Common myeloid progenitor, CD34-positive (primary cell): ENCODE measurements at places on chromosomes 1 and 21.
A peak's percentile ranks its signal among the peaks of the same experiment; 100 is the strongest.

GRCh38 chr21:43361493-43362296, 65.2 kb downstream of the SIK1 start:
- DNase-seq = peak; percentile 69

- DNase-seq = no peak
Measured at GRCh38 chr1:209427811-209428210, 155.7 kb upstream of the CAMK1G start.

DNA sequence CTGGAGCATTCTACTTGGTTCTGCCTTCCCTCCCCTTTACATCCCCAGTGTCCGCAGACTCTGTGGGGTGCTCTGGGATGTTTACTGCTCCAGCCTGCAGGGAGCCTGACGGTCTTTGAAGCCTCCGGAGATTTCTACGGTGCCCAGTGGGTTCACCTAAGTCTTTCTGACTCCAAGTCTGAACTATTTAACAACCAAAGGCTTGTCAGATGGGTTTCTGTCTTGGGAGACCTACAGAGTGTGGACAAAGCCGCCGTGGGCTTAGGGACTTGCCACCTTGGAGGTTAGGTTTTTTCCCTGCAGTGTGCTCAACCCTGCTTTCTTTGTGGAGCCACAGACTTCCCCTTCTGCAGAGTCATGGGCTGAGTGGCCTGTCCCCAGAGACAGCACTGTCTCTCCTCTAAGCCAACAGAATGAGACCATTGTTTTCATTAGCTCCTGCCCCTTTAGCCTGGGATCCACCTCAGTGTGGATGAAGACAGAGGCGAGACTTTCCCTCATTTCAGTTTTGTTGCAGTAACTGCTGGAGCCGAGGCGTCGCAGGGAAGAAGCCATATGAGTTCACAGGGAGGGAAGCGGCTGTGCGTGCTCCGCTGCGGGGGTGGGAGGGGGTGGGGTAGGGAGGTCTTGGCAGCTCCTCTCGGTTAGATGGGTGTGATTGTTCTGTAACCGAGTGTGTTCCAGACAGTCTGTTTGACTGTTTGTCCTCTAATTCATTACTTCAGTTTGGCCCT, 120.7 kb downstream of the CNIH3 start:
- no peak for DNase-seq

- DNase-seq = no peak
Measured at GRCh38 chr1:198519639-198520501, 20.6 kb downstream of the ATP6V1G3 start.

GRCh38 chr1:117173006-117173405, 37.7 kb downstream of the VTCN1 start:
- no peak for DNase-seq

DNA sequence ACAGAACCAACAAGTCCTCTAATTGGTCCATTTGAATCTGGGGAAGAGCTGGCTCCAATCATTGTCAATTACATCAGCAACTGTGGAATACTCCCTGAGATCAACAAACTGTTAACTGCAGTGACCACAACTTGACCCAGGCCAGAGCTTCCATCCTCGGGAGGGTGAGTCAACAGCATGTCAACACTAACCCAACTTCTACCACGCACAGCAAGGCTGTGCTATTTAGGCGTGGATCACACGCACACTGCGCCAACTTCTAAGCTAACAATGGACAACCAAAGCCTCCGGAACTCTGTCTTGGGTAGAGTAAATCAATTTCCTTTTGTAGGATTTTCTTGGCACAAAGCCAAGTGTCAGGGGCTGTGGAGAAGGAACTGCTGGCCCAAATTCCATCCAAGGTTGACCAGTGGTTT, 30.4 kb downstream of the APP start:
- DNase-seq = no peak

GRCh38 chr1:147046189-147046862, 108.2 kb downstream of the NBPF12 start:
- DNase-seq = peak; percentile 52

DNA sequence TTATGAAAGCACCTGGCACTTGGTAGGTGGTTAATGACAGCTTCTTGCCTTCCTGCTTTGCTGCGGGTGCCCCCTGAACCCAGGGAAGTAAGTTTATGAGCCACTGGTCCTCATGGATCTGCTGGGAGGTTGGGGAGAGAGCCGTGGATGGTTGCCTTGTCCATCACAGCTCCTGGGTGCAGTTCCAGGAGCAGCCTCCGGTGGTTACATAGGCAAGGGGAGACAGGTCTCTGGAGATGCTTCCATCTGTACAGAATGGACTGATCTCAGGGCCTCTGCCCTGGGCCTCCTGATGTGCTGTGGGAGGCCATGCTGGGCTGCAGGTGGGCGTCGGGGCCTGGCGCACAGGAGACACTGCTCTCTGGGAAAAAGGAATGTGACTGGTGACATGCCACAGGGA, 31.6 kb upstream of the ARHGEF10L start:
- no peak for DNase-seq

- DNase-seq = no peak
Measured at GRCh38 chr1:24553931-24554330, 2.0 kb upstream of the NCMAP start.

GRCh38 chr21:39533545-39534380, 79.0 kb upstream of the B3GALT5 start:
- DNase-seq = no peak
